Left renal cortex interstitium (tissue), 4 donors: ENCODE measurements at places on chromosomes 11 and 22. TPM values are rescaled to one million over a fixed set of nuclear protein-coding genes. Genes with fewer than 3 reads are reported as not detected.

DNA sequence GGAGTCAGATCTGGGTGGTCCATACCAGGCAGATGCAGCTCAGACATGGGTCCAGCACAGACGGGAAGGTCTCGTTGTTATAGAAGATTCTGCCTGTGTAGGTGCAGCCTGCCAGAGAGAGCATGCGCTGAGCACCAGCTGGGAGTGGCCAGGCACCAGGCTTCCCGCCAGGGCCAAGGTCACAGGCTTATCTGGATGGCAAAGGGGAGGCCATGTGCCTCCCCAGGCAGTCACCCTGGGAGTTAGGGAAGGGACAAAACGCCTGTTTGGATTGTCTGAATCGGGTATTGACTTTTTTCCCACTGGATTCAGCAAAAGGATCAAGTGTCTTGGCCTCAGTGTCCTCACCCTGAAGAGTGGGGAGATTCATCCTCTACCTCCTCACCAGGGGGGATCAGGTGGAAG, 26.5 kb downstream of the PGA5 start:
- no peak for DNase-seq

GRCh38 chr22:20566420-20567260, 59.2 kb downstream of the MED15 start:
- no peak for DNase-seq

The SCN2B gene
- polyA plus RNA-seq: 5.1 TPM

- no peak for DNase-seq
These were observed 1.8 kb downstream of the PANX1 start for GRCh38 chr11:94130298-94131046.

DNA sequence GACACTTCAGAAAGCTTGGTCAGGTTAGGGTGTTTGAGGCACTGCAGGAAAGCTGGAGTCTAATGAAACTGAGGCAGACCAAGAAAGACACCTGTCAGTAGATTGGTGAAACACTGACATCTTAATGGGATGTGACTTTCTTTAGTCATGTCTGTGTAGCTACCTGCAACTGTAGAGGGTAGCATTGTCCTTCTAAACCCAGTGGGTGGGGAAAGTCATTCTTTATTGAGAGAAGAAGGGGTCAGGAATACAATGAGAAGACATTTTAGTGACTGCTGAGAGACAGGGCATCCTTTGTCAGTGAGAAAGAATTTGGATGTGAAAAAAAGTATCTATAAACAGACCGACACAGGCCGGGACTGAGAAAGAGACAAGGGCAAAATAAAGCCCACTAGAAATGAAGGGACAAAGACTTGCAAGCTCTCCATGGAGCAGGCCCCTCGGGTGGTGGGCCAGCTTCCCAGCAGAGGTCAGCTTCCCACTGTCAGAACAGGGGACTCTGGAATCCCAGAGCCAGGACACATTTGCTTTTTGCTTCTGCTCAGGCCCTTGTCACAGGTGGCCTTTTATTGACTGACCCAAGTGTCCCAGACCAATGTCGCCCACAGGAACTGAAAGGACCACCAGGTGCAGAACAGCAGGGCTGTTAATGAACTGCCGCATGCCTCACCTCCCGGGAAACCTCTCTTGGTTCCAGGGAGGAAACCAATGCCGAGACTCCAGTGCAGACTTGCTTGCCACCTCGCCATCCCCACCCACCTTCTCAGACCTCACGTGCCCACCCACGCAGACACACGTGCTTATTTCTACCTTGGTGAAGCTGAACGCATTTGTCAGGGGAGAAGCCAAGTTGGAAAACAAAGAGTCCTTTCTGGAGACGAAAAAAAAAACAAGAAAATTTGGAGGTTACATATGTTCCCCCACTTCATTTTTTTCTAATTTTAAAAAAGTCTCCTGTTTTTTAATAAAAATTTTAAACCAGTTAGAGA, 212.8 kb downstream of the TENM4 start:
- DNase-seq: no peak

GRCh38 chr22:20957102-20957682, 9.9 kb upstream of the AIFM3 start:
- DNase-seq: no peak

GRCh38 chr11:67648140-67648795, 2.3 kb downstream of the ACY3 start:
- DNase-seq: no peak

DNA sequence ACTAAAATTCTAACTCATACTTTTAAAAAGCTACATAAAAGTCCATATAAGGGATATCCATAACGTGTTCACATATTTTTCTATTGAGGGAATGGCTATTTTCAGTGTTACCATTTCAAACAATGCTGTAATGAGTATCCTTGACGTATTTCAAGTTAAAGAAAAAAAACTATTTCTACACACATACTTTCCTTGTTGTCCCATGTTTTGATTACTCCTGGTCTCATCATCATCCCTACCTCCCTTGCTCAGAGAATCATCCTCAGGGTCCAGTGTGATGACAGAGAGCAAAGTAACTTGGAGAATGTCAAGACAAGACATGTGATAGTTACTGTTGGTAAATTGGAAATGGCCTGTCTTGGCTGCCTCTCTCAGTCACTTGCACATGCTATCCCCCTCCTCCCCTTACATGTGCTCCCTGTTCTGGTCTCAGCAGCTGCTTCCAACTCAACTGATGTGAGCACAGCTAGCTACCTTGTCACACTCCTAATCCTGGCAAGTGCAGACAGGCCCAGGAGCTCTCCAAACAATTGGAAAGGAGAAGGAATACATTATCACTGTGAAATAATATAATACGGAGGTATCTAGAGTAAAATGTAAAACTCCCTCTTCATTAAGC, 21.8 kb downstream of the NUMA1 start:
- DNase-seq: no peak
